ENCODE measurements at places on chromosomes 4 and X.

DNA sequence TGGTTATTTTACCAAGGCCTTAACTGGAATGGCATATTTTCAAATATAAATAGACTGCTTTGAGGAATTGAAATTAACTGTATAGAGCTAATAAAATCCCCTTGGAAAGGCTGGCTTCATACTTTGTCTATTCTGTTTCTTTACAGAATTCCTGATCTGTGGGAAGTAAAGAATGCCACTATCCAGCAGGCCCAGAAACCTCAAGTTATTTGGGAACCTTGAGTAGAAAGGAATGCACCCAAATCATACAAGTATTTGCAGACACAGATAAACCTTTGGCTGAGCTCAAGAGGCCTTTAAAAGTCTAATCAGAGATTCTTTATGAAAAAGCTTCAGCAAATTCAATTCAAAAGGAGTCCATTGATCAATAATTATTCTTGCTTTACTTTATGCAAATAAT is 975.7 kb upstream of the PABPC4L start:
- DNase-seq: no peak

GRCh38 chr4:153274967-153275366 is 69.5 kb upstream of the MND1 start:
- no peak for DNase-seq

GRCh38 chr4:165738571-165738970 is 134.5 kb upstream of the TLL1 start:
- DNase-seq: no peak

- no peak for DNase-seq
Measured at GRCh38 chr4:10092481-10093270, 23.9 kb downstream of the WDR1 start.

DNA sequence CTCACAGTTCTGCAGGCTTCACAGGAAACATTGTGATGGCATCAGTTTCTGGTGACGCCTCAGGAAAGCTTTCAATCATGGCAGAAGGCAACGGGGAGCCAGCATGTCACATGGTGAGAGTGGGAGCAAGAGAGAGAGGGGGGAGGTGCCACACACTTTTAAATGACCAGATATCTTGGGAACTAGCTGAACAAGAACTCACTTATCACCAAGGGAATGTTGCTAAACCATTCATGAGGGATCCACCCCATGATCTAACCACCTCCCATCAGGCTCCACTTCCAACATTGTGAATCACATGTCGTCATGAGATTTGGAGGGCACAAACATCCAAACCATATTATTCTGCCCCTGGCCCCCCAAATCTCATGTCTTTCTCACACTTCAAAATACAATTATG is 43.3 kb upstream of the GPR173 start:
- no peak for DNase-seq

GRCh38 chr4:135184715-135185114 is 983.1 kb upstream of the PABPC4L start:
- DNase-seq: no peak

DNA sequence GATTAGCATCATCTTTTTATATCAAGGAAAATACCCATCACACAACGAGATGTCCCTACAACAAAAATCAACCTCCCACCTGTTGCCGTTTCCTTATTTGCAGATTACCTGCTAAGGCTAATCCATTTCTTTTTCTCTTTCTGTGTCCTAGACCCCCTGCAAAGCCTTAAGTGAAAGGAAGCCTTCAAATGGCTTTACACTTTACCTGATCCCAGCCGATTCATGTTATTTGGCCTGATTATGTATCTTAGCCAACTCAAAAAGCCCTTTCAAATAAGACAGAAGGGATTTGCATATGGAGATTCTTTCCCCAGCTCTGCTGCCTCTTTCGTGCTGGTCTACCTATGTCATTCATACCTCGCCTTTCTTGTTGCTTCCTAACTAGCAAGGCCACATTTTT is 14.4 kb downstream of the ABCG2 start:
- no peak for DNase-seq

DNA sequence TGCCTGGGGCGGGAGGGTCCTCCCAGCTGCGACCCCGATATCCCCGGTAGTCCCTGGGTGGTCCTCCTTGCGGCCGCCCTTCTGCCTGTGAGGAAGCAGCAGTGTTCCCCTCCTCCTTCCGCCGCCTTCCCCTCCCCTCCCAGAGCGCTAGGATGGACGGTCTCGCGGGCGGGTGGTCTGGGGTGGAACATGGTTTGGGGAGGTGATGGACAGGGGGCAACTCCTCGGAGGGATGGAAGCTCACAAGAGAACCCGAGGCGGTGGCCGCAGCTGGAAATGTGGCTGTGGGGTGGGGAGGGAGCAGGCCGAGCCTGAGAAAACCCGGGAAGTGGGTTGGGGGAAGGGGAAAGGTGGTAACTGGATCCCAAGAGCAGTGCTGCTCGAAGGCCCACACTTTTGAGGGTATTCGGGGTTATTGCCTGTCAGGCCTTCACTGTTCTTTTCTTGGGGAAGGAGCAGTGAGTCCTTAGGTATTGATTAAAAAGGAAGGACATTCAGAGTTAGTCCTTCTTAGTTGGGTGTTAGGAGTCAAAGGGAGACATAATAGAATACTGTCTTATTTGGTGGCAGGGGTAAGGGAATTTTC is 581 bp downstream of the UBE2K start:
- peak; percentile 54 for DNase-seq

- no peak for DNase-seq
Measured at GRCh38 chr4:68927165-68927564, 24.4 kb downstream of the UGT2A3 start.

DNA sequence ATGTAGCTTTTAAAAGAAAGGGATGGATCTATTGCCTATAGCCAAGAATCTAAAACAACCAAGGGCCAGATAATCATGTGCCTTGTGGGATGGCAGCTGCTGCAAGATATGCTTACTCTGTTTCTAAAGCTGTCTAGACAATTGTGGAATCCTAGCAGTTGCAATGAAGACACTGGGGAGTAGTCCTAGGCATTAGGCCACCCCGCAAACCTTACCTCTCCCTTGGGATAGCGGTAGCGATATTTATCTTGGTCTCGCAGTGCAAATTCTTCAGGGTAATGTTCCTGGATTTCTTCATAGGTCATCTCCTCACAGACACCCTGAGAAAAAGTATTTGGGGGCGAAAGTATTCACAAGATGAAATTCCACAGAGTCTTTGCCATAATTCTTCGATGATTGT is 24.6 kb downstream of the TRO start:
- no peak for DNase-seq

DNA sequence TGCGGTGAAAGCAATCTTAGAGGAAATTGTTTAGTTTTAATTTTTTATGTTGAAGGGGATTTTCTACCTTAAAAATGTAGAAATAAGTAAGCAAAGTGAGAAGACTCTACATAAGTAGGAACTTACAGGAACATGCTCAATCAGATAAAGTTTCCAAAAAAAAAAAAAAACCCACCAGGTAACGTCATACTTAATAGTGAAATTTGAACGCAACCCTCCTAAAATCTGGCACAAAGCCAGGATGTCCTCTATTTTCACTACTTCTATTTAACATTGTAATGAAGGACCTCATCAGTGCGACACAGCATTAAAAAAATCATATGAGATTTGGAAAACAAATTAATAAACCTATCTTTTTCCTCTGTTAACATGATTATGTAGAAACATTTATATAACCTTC is 135.0 kb upstream of the FAT4 start:
- DNase-seq: no peak

- no peak for DNase-seq
Measured at GRCh38 chr4:15104825-15105224, 102.5 kb downstream of the CPEB2 start.

DNA sequence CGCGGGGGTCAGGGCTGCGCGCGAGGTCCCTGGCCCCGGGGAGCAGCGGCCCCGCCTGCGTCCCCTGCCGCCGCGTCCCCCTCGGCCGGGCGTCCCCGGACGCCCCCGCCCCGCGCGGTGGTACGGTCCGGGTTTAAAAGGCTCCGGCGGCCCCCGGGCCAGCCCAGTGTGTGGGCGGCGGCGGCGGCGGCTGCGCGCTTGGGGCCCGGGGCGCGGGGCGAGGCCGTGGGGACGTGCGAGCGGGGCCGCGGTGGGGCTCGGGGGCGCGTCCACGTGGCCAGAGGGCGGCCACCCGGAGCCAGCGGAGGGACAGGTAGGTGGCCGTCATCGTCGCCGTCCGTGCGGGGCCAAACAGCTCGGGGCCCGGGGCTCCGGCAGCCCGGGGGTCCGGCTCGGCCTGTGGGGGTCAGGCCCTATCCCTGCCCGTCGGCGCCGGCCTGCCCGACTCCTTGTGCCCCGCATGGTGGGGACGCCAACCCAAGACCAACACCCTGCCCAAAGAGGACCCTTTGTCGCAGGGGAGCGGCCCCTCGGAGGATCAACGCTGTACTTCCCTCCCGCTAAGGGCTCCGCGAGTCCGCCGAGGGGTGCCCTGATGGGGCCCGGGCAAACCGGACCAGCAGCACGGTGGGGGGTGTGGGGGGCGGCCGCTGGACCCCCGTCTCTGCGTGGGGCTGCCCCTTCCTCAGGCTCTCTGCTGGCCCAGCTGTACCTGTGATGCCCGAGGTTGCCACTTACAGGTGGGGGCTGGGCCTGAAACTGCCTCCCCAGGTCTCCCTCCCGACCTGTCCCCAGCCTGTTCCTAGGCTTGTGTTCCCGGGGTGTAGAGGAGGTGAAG is at the start of gene PLXNA3:
Gene PLXNA3 (plus strand): TSS at position 166 of the 838 bp plus-strand sequence. CDS start 1,903 bp downstream, outside the sequence.
- DNase-seq: peak; percentile 76

GRCh38 chr4:52751487-52751911 is 274 bp upstream of the ERVMER34-1 start:
- DNase-seq: no peak

DNA sequence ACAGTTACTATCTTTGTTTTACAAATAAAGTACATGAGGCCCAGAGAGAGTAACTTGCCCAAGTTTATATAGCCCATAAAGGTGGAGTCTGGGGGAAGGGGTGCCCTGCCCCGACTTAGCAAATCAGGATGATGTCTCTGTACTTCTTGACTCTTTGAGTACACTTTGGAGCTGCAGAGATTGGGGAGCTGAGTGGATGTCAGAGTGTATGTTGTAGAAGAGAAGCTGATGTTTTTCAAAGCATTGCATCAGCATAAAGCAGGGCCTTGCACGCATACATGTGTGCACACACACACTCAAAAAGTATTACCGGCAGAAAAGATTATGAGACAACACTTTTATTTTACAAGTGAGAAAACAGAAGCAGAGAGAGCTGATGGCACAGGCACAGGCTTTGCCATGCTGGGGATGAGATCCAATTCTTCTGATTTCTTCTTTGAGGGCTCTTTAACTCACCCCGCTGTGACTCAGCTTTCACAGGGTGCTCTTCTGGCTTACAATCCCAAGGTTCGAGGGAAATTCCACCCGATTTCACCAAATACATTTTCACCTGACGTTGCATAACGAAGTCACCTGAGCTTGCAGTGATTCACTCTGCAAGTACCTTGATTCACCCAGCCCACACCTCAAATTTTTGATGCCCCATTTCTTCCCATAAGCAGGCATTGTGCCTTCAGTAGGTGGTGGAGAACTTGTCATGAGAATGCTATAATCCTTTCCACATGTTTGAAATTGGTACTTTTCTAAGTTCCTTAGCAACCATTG is 292.8 kb upstream of the BOD1L1 start:
- DNase-seq: no peak

GRCh38 chr4:165873298-165874071 is 448 bp downstream of the TLL1 start:
- DNase-seq: no peak

GRCh38 chrX:134933911-134934310 is 56.9 kb upstream of the SMIM10 start:
- no peak for DNase-seq

DNA sequence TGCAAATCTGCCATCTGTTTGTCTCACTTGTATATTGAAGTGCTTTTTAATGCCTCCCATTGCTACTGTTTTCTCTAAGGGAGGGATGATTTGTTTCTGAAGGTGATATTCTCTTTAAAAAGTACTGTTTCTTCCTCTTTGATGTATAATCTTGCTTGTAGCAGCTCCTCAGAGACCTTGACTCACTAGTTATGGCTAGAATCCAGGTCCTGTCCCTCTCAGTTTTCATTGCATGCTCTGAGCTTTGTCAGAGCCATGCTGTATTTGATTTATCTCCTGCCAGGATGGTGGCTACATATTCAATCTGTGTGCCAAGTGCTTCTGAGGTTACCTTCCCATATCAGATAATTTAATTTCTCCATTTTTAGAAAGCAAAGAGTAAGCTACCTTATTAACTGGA is 56.0 kb downstream of the GLUD2 start:
- no peak for DNase-seq

DNA sequence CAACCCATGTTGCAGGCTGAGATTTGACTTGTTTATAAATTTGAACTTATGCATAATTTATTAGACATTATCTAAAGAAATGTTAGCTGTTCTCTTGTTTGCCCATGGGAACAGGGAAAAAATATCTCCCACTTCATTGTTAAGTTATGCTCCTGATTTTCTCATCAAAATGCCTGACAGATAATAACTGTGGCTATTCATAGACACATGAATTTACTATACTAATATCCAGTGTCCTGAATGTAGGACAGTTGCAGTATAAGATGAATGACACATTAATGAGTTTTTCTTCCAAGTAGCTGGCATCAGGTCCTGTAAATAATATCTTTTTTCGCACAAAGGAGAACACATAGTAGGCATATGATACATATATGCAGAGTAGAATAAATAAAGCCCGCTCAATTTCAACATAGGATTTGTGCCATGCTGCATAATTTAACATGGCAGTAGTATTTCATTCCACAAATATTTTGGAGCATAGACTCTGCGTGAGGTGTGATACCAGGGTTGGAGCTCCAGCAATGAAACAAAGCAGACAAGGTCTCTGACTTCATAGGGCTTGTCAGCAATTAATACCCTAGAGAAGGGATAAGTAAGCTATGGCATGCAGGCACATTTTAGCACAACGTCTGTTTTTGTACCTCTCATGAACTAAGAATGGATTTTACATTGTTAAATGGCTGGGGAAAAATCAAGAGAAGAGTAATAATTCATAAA is 40.4 kb upstream of the DDX53 start:
- DNase-seq: no peak

GRCh38 chr4:36006226-36006625 is 238.1 kb downstream of the ARAP2 start:
- no peak for DNase-seq

- peak; percentile 4 for DNase-seq
Measured at GRCh38 chr4:40630335-40631021, 814 bp upstream of the RBM47 start.

- DNase-seq: no peak
Measured at GRCh38 chr4:148069086-148069894, 337.4 kb downstream of the ARHGAP10 start.

GRCh38 chr4:36651253-36651652 is 369.8 kb downstream of the DTHD1 start:
- DNase-seq: no peak

DNA sequence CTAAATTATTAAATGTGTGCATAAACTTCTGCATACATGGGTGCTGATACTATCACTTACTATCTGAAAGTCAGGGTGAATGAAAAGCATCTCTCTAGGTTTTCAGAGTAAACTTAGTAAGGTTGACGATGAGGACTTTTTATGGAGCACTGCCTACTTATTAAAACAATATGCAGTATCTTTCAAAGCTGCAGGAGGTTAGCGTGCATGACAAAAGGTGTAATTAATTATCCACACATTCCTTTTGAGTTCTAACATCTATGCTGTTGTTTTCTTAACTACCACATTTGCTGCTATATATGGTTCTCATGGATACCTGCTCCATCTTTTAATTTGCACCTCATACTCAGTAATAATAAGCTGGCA is 256.2 kb downstream of the FSTL5 start:
- DNase-seq: no peak

- no peak for DNase-seq
Measured at GRCh38 chr4:185730387-185730786, 81.6 kb downstream of the SORBS2 start.

- DNase-seq: no peak
Measured at GRCh38 chr4:82555276-82555675, 6.5 kb downstream of the TMEM150C start.

GRCh38 chr4:610411-611261 is 14.7 kb upstream of the PDE6B start:
- DNase-seq: no peak

Data from CD4-positive, alpha-beta T cell treated with Interleukin-17A for 4 hours (primary cell).